ENCODE measurements at places on chromosomes 16 and 17.

DNA sequence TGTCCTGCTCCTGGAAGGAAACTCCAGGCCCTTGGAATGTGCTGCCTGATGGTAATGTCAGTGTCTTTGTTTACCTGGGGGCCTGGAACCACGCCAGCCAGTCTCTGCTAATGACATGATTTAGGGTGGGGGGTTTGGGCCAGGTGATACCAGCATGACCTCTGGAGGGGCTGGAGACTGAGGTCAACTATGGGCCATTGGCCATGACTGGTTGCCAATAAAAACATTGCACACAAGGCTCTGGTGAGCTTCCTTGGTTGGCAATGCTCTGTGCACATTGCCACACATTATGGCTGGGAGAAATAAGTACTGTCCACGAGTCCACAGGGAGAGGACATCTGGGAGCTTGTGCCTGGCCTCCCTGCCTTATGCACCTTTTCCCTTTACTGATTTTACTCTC, 52.5 kb downstream of the LITAF start:
- no peak for DNase-seq

GRCh38 chr17:8068736-8069586, 18.6 kb downstream of the ALOX12B start:
- DNase-seq: no peak

DNA sequence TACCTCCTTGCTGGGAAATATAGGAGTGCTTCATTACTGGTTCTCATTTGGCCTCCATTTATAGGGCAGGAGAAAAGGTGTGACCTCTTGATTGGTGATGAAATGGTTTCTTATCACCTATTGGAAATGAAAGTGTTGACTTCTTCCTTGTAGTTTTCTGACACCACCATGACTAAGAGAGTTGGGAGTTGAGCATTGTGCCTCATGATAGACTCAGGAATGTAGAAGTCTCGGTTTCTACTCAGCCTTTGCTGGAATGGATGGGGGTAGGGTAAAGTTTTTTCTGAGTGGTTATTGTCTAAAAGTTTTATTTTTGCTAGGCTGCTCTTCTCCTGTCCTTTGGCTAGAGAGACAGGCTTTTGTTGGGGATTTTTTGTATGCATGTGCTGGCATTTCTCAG, 117.4 kb downstream of the PHKB start:
- no peak for DNase-seq

GRCh38 chr17:6241996-6242395, 171.8 kb downstream of the WSCD1 start:
- DNase-seq: no peak

DNA sequence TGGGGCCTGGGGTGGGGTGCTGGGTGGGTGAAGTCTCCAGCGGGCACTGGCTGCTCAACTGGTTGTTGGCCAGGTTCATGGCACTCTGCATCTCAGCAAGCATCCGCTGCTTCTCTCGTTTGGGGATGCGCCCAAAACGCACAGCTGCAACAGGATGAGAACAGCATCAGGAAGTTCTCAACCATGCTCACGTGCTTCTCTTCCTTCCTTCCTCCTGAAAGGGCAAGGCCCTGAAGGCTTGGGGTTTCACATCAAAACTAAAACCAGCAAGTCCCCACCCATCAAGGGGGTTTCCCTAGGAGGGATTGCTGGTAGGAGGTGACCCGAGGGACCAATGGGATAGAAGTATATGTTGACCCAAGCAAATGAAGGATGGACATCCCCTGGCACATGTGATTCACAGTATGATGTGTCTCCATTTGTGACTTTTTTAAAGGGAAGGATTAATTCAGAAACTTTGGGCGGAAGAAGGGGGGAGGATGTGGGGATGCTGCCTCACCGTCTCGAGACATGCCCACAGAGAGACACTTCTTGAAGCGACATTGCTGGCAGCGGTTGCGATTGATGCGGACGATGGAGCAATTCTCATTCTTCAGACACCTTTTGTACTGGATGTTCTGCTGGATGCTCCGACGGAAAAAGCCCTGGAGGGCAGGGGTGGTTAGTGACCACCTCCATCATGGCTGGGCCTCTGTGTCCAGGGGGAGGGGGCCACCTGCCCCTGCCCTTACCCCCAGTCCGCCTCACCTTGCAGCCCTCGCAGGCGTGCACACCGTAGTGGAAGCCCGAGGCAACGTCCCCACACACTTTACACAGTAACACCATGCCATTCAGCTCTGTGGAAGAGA, 4.2 kb downstream of the NR1D1 start:
- DNase-seq: no peak

DNA sequence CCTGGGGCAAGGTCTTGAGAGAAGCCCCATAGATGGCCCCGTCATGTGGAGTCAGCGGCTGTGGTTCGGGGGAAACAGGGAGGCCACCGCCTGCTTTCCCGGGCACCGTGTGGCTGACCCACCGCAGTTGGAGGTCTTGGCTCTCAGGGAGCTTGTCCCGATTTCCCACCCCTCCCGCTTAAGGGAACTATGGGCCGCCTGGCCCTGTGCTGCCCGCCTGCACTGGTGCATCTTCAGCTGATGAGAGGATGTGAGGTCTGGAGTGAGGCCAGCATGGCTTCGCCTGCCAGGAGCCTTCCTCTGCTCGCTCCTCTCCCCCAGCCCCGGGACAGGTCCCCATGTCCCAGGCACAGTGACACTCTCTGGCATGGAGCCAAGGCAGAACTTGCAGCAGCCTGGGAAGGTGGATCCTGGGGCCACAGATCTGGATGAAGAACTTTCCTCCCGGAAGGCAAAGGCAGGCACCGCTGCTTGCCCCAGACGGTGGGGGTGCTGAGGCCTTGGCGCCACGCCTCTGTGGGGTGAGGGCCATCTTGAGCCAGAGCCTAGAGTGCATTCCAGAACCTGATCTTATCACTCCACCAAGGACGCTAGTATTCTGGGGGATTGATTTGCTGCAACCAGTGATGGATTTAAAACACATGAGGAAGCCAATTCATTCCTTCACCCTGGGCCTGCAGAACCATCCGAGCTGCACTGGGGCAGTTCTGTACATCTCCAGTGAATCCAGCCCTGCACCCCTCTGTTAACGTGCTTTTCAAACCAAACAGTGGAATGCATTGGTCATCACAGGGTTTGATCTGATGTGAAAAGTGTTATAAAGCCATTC, 178.6 kb upstream of the TNRC6C start:
- no peak for DNase-seq

DNA sequence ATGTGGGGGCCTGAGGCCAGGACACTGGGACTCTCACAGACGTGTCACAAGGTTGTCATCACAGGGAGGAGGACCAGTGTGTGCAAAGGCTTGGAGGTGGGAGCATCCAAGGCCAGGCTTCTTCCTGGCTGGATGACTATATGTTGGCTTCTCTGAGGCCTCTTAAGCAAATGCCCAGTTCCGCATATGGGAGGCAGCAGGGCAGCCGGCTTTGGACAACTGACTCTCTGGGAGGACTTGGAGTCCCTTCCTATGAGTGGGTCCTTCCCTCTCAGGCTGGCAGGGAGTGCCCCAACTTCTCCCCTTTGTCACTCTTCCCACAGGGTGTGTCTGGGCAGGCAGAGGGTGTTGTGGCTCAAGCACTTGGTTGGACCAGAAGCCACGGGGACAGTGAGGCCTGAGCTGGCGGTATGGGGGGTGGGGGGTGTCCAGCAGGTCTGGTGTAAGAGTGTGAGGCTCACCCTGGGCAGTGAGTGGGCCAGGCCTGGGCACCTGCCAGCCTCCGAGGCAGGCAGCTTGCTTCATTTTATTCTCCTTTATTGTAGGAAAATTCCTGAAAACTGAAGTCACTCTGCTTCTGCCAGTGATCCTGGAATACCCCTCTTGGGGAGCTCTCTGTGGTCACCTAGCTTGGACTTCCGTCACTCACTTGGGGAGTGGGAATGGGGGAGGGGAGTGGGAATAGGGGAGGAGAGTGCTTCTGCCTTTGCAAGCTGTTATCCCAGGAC, 14.9 kb downstream of the ADGRG1 start:
- DNase-seq: no peak

DNA sequence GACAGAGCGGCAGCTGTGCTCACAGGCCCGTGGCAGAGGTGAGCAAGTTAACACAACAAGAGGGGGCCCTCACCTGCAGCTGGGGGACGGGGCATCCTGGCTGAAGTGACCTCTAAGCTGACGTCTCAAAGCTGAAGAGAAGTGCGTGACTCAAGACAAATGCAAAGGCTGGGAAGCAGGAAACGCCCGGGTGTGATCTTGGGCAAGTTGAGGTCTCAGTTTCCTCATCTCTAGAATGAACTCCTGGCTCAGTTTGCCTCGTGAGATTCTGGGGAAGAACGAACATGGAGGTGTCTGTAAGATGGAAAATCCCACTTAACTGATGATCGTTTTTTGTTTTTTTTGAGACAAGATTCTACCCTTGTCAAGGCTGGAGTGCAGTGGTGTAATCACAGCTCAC, 40.1 kb upstream of the C1QL1 start:
- DNase-seq: no peak

DNA sequence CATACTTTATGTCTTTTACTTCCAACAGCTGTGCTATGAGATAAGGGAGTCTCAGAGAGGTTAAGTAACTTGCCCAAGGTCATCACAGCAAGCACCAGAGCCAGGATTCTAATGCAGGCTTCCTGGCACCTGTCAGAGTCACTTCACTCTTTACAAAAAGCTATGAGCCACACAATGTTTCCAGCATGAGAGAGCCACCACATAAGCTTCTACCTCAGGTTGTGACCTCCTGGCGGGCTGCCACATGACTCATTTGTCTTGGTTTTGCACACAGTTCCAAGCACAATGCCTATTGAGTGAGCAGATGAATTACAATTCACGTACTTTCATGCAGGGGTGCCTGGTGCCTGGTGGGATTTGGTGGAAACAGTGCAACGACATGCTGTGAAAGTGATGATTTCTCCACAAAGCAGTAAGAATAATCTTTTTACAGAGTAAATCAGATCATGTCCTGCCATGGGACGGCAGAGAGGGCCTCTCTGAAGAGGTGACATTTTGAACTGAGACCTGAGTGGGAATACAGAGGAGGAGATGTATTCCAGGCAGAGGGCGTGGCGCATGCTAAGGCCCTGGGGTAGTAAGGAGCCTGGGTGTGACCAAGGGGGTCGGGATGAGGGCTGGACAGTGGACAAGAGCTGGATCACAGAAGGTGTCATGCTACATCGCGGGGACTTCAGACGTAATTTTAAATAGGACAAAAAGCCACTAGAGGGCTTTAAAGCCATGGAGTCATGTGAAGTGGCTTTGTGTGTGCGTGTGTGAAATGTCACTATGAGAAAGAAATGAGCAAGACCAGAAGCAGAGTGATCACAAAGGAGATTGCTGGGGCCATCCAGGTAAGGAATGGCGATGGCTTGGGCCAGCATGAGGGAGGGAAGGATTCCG, 53.4 kb downstream of the CACNG3 start:
- no peak for DNase-seq

GRCh38 chr17:37701496-37701898, 43.4 kb downstream of the HNF1B start:
- DNase-seq: no peak

- DNase-seq: no peak
These were observed 263.5 kb upstream of the AXIN2 start for GRCh38 chr17:65824901-65825300.

DNA sequence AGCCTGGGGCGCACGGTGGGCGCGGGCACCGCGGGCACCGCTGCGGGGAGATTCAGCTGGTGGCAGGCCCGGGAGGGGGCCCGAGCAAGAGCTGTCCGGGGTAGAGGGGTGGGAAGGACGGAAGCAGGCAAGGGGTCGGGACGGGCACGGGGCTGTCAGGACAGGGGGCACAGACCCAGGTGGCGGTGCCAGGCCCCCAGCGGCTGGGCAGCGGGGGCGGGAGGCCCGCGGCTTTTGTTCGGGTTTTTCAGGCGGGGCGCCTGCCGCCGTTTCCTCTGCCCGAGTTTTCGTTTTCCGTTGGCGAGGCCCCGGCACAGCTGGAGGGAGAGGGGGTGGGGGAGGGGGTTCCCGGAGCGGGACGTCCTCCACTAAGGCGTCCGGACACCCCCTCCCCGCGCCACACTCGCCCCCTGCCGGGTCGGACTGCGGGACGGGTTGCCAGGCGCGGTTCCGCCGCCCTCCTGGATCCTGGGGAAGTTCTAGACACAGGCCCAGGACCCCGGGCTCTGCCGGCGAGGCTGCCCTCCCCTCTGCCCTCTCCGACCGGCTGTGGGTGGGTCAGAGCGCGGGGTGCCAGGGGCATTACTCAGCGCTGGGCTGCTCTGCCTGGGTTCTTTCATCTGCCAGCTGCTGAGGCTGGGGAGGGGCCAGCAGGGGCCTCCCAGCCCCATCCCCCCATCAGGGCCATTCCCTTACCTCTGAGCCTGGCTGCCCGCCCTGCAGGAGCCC, 543 bp downstream of the ARHGAP23 start:
- DNase-seq: no peak

DNA sequence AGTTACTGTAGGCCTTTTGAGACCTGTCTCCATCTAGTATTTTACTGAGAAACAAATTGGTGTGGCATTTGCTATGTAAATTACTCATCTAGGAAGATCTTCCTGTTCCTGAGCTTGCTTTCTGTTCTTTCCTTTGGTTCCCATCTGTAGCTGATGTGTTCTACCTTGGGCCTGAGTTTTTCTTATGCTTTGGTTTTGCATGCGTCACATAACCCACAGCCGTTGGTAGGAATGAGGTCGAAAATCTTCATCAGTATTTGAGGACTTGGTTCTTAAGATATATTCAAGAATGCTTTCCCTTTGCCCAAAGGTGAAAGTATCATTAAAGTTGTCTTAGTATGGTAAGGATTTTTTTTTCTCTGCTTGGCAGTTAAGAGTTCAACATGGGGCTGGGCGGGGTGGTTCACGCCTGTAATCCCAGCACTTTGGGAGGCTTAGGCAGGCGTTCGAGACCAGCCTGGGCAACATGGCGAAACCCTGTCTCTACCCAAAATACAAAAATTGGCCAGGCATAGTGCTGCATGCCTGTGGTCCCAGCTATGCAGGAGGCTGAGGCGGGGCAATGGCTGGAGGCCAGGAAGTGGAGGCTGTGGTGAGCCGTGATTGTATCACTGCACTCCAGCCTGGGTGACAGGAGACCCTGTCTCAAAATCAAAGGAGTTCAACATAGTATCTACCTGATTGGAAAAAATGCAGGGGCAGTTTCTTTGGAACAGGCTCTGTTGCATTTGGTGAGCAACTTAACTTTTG, 28.8 kb downstream of the IST1 start:
- no peak for DNase-seq

- DNase-seq: no peak
These were observed 153.3 kb downstream of the WWOX start for GRCh38 chr16:78252757-78253156.

GRCh38 chr16:2954656-2955381, 9.3 kb upstream of the KREMEN2 start:
- no peak for DNase-seq
